ENCODE measurements at places on chromosomes 6 and 20.

DNA sequence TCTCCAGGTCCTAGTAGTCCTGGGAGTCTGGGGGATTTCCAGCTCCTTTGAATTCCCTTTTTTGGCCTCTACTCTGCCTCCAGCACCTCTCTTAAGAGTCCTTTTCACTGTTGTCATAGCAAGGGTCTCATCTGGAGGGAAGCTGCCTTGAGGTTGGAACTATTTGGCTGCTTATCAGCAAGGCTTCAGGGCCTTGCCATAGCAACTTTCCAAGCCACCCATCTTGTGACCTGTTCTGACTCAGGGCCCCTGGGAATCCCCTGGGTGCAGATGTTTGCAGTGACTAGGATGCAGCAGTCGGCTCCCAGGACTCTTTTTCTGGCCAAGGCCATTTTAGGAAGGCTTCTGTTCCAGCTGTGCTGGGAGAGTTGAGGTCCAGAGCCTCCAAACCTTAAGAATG lies 12.4 kb downstream of the PKIG start:
- DNase-seq: no peak

- DNase-seq: no peak
These were observed 62.6 kb upstream of the MAP7 start for GRCh38 chr6:136612666-136613389.

- DNase-seq: no peak
These were observed 164.8 kb upstream of the NT5E start for GRCh38 chr6:85285114-85285513.

DNA sequence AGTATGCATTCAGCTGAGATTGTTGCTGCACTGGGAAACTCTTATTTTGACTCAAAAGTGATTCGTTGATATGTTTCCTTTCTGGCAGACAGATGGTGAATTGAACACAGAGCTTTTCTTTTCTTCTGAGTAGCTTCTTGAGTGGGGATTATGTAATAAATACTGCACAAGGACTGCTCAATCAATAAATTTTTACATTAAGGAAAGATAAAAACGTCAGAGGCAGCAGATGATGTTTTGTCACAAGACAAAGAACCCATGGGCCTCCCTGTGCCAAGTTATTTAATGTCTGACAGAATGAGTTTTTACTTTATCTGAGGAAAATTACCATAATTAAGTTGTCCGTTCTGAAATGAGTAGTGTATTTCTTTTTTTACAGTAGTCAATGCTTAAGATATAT lies 460.3 kb downstream of the UTRN start:
- DNase-seq: no peak

GRCh38 chr20:35305682-35306556 lies 13.7 kb upstream of the FAM83C start:
- DNase-seq: peak; percentile 97

DNA sequence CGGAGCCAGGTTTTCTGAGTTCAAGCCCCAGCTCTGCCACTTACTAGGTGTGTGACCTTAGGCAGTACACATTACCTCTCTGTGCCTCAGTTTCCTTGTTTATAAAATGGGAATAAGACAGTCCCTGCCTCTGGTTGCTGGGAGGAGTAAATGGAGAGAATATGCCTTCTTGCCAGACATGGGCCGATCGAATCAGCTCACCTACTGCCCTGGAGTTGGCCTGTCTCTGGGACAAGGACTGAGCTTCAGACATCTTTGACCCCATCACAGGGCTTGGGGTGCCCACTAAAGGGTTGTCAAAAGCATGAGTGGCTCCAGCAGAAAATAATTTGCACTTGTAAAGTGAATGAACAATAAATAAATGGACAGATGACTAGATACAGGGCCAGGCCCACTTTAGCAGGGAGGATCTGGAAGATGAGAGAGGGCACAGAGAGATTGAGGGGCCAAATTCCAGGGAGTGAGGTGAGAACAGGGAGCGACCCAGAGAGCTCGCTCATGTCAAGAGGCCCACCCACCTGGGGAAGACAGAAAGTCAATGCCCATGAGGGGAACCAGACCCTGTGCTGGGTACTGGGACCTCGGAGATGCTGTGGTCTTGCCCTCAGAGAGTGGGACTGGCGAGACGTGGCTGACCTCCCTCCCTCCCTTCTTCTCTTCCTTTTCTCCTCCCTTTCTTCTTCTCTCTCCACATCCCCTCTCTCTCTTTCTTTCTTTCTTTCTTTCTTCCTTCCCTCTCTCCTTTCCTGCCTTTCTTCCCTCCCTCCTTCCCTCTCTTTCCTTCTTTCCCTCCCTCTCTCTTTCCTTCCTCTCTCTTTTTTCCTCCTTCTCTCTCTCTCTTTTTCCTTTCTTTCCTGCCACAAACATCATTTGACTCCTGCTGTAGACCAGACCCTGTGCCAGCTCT lies 3.9 kb upstream of the BPIFA2 start:
- DNase-seq: no peak

DNA sequence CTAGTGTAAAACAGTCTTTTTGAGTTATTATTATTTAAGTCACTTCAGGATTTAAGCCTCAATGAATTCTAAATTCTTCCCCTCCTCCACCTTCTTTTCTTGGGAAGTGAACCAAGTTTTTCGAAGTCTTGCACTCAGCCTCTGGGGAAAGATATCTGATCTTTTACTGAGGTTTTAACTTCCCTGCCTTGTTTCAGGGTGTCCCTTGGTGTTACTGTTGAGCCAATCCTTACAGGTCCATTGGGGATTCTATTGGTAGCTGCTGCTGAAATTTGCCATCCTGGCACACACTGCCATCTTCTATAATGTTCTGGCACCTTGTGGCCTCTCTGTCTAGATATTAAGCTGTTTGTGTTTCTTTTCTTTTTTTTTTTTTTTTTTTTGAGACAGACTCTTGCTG lies 31.7 kb downstream of the BEND6 start:
- no peak for DNase-seq

DNA sequence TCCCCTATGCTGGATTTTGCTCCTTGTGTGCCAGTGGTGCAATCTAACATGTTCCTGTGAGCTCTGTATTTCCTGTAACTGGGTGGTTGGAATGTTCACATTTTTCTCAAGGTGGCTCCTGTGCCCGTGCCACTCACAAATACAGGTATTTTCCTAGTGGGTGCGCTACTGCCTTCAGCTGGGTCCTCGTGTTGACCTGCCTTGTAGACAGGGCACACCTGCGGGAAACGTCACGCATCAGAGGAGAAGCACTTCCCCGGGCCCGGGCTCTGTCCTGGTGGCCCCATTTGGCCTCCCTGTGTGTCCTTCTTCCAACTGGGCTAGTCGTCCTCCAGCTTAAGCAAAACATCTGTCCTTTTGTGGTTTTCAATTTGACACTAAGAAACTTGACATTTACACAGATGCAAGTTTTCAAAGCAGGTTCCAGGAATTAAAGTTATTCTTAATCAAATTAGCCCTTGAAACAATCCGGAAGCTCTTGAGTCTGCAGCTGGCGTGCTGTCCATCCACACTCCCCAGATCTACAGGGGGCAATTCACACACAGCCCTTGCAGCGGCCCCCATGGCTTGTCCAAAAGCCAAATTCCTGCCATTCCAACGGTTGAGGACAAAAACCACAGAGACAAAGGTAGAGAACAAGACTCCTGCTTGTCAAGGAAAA lies 275.1 kb downstream of the CDC5L start:
- DNase-seq: no peak

DNA sequence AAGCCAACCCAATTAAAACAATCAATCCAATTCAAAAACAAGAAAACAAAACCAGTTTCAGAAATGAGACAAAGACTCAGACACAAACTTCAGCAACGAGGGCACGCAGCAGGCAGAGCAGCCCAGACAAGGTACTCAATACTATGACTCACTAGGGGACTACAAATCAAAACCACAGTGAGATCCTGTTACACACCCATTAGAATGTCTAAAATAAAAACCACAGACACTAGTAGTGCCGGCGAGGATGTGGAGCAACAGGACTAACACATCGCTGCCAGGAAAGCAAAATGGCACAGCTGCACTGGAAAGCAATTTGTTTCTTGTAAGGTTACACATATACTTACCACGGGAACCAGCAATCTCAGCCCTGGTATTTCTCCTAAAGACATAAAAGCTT lies 28.4 kb upstream of the MAS1L start:
- peak; percentile 32 for DNase-seq

DNA sequence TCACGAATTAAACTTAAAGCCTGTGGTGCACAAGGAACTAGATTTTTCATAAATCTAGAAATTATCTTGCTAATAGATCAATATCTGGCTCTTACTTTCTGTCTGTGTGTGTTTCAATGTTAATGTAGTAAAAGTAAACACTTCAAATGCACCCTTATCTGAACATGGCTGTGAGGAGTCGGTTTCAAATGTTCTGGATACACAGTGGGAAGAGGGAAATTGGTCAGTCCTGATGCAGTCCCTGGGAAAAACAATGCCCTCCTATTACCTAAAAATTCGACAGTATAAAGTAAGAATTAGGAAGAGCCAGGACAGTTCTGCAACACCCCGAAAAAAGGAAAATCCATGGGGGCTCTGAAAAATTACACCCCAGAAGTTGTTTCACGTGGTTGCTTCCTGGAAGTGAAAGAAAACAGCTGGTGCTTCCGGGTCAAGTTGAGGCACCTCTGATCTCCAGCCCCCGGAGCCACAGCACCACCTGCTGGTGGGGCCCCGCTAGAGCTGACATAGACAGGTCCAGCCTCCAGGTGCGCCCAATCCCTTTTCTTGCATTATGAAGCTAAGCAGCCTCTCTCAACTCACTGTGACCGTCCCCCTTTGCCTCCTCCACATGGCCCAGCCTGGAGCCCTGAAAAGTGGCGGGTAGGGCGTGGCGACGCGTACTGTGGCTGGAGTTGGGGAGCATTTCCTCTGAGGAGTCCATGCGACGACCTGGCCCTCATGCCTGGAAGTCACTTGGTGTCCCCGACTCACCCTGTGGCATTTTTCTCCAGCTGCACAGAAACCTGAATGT lies 8.3 kb downstream of the SEMG2 start:
- DNase-seq: peak; percentile 60

GRCh38 chr20:47960277-47960676 lies 175.0 kb upstream of the SULF2 start:
- no peak for DNase-seq

DNA sequence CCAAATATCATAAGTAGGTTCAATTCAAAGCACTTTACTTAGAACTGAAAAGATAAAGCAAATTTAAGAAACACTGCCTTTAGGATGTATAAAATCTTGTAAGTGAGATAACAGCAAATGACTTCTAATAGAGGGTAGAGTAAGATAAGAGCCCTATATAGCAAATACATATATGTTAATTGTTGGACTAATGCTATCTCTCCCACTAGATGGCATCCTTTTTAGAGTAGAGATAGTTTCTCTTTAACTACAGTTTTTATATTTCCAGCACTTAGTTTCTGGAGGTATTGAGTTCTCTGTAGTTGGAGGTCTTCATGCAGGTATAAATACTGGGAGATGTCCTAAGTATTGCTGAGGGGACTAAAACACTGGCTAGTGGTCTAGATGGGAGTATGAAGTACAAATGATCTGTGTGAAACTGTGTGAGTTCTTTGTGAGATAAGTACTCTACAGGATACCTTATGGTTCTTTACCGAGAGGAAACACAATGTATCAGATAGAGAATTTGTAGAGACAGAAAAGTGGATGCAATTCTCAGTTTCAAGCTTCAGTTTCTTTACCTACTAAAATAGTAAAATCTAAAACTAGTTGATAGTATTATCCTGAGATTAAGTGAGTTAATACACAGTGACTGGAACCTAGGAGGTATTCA lies 399.3 kb downstream of the KHDRBS2 start:
- DNase-seq: no peak

- DNase-seq: peak; percentile 52
These were observed 10.1 kb downstream of the IL17F start for GRCh38 chr6:52233975-52234823.

DNA sequence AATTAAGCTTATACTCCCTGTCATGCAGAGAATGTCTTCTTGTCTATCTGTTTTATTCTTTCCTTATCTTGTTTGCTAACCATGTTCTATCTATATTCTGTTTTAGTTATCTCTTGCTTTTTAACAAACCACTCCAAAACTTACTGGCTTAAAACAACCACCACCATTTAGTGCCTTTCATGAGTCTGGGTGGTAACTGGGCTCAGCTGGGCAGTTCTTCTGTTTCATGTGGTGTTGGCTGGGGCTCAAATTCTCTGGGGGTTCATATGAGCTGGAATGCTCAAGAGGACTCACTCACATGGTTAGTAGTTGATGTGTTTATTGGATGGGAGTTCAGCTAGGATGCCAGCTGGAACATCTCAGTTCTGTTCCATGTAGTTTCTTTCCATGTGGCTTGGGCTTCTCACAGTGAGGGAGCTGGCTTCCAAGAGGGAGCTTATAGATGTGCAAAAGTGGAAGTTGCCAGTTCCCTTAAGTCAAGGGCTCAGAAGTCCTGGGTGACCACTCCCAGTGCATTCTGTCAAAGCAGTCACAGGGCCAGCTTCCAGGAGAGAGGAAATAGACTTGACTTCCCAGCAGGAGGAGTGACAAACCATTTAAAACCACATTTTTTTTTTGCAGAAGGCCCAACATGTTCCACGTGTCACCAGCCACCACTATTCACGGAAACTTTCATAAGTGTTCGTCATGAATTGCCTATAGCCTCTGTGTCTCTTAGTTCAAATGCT lies 70.4 kb downstream of the PLCB4 start:
- DNase-seq: no peak

DNA sequence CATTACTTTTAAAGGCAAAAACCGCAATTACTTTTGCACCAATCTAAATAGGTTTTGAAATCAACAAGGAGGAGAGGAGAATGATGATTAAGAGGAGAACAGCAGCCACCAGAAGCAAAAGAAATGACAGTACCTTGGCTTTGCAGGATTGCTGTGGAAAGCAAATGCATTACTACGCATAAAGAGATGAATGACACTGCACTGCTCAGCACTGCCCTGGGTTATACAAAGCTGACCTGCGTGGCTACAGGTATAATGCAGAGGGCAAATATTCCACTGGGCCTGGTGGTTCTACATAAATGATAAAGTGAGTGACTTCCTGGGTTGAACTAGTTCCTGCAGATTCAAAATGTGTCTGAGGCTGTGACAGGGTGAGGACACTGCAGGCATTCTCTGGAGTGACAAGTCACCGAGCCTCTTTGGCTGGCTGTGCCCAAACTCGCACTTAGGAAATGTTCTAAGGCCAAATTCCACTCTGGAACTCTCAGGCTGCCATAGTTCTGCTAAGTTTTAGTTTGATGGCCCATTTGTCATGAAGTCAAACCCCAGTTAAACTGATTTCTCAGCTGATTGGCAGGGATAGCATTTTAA lies 78.6 kb downstream of the INSM1 start:
- DNase-seq: no peak

DNA sequence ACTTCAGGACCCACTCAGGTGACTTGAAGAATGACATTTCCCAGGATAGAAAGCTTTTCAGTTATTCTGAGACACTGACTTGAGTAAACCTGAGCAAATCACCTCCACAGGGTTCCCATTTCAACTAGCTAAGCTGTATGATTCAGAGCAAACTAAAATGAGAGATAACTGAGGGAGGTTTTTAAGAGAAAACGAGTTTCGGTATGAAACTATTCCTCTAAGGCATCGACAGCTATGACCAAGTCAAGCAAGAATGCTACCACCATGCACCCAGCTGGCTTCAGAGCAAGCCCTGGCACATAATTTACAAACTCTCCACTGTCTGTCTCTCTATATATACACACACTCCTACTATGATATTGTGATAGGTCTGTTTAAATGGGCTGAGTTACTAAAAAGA lies 75.4 kb downstream of the PERP start:
- no peak for DNase-seq

GRCh38 chr20:50256577-50256976 lies 65.9 kb downstream of the CEBPB start:
- no peak for DNase-seq
